ENCODE measurements at places on chromosomes 2 and 18.

DNA sequence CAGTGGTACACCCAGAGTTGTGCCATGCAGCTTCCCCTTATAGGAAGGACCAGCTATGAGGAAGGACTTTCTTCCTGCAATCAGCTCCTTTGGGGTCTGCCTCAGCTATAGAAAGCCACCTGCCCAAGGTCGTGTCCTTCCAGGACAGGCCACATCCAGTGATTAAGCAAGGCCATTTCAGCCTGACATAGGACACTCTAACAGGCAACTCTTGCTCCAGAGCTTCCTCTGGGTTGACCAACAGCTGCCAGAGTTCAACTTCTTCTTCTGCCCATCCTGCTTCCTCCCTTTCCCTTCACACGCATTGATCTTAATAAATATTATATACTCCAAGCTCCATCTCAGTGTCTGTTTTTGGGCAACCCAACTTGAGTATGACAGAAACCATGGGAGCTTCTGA, 12.8 kb downstream of the LRP2 start:
- no peak for DNase-seq

DNA sequence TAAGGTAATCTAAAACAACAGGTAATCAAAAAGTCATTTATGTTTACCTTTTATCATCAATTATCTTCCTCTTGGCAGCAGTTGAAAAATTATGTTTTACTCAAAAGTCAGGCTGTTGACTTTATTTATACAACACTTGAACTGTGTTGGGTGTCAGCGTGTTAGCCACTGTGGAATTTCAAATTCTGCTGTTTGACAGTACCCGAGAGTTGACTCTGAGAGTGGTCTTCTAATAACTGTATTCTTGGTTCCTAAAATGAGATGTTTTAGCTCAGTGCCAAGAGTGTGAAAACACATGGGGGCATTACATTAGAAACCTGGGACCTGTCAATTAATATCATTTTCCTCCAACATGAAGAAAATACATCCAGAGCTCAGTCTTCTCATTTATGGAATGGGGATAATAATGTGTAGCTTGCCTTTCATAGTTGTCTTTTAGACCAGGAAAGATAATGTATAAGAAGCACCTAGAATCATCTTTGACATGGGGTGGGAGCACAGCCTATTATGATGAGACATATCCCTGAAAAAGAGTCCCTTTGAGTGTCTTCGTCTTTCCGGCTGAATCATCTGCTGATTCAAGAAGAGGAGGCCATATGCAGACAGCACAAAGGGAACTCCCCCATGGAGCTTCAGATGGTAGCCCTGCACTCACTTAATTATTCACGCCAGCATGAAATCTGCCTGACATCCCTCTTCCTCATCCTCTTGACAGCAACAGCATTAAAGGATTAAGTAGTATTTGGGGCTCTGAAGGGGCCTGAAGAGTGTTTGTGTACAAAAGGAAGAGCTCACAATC, 89.1 kb downstream of the AFF3 start:
- no peak for DNase-seq

DNA sequence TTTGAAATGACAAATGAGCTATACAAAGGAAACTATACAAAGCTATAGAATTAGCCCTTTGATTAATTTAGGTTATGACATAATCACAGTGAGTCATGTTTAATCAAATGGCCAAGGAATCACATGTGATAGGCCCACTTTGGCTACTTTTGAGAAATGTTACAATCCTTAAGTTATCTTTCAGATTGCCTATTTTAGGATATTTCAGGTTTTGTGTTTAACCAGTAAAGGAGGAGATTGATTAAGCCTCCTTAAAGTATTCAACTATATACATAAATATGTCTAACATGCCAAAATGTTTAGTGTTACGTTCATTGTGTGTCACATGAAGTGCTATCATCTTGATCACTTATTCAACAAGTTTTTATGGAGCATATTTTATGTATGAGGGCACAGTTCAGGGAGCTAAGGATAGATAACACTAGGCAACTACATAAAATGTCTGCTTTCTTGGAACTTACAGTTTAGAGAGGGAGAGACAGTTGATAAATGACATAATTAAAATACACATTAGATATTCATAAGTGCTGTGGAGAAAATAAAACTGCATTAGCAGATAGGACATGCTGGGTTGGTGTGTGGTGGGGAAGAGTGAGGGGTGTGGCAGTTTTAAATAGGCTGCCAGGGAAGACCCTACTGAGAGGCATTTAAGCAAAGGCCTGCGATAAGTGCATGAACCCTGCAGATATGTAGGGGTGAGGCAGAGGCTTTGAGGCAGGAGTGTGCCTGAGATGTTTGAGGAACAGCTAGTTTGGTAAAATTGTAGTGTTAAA, 77.2 kb downstream of the LTBP1 start:
- no peak for DNase-seq

GRCh38 chr2:368386-368785, 80.5 kb upstream of the ALKAL2 start:
- DNase-seq = peak; percentile 85

GRCh38 chr18:433298-433697, 67.2 kb downstream of the COLEC12 start:
- no peak for DNase-seq

- DNase-seq = no peak
These were observed 167.9 kb downstream of the PARD3B start for GRCh38 chr2:204713211-204713610.

DNA sequence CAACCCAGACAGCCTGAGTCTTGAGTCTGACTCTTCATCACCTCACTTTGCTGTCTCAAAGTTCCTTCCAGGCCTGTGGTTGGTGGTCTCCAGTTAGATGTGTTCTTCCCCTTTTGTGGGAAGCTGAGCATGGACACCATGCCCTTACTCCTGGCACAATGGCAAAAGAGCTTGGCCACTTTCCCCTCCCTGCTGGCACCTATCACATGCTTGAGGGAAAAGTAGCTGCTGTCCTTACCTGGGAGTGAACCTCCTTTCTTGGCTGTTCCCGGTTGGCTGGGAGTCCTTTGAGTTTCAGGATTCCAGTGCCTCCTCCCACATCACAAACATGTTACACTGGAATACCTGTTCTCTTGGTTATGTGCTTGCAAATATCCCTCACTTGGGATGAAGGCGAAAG, 97.8 kb downstream of the GATA6 start:
- DNase-seq = no peak

DNA sequence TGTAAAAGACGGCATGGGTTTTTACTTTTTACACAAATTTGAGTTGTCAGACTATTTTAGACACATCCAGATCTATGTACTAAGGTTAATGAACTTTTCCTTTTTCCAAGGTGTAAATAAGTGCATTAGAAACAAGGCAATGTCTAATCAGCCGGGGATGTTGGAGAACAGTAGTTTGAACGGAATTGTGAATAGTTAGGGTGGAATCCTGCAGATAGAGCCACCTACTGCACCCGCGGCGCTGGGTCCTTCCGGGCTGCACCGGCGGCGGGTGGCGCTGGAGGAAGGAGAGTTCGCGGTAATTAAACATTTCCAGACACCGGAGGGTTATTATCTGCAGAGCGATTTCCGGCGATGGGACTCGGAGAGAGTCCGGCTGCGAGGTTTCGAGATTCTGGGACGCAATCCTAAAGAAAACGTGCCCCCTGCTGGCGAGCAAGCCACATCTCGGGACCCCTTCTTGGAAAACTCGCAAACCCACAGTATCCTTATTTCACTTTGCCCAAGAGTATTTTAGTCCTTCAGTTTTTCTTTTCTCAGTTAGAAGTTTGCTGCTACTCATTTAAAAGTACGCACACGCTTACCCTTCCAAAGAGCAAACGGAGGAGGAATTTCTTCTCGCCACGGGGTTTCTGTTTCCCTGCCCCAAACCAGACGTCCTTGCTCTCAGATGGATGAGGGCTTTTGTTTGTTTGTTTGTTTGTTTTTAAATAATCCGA, 4.5 kb upstream of the OSR1 start:
- DNase-seq = peak; percentile 76

GRCh38 chr2:111994042-111994441, 61.0 kb upstream of the TMEM87B start:
- DNase-seq = no peak

DNA sequence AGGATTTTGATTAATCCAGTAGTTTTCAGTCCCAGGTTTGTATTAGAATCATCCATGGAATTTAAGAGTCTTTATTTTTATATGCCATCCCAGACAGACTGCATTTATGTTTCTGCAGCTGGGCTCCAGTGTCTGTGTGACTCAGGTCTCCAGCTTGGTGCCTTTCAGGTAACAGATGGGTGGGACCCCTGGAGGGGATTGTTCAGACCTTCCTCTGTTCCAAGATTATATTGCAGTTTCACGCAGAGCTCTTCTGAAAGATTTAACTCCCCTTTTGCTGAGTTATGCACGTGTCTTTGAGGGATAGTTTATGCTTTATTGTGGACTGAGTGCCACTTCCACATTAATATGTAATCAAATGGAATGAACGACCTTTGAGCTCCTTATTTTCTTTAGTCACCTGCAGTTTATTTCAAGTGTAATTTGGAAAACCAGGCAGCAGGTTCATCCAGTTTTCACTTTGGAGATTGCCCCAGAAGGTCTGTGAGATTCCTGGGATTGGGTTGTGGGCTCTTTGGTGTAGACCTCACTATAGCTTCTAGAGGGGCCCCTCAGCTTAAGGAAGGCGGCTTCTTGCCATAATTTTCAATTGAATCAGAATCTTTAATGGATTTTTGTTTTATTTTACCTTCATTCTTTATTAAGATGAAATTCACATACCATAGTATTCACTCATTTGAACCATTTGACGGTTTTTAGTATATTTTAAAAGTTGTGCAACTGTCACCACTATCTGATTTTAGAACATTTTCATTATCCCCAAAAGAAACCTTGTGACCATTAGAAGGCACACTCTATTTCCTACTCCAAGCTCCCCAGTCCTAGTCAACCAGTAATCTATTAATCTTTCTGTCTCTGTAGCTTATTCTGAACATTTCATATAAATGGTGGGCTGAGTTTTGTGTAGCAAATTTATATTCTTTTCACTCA, 135.0 kb downstream of the WDSUB1 start:
- DNase-seq = no peak

DNA sequence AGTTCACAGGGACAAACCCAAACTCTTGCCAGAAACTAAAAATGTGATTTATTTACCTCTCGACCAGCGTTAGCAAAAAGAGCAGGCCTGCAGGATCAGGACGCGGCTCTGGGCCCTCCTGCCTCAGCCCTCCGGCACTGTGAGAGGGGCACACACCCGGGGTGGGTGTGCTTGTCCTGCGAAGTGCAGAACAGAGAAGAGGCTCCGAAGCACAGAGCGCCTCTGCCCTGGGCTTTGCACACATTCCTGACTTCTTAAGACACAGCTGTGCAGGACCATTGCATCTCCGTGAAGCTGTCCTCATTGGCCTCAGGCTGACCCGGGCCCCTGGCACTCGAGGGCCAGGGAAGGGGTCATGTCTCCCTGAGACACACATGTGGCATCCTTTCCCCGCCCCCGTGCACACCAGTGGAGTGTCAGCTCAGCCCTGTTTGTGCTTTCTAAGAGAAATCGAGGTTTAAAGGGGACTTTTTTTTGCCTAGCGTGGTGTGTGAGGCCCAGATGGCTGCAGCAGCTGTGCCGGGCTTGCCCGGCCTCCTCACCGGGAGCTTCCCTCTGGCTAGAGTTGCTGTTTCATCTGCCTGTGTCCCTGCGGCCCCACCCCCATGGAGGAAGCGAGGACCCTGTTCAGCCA, 9.9 kb upstream of the NFATC1 start:
- DNase-seq = no peak

DNA sequence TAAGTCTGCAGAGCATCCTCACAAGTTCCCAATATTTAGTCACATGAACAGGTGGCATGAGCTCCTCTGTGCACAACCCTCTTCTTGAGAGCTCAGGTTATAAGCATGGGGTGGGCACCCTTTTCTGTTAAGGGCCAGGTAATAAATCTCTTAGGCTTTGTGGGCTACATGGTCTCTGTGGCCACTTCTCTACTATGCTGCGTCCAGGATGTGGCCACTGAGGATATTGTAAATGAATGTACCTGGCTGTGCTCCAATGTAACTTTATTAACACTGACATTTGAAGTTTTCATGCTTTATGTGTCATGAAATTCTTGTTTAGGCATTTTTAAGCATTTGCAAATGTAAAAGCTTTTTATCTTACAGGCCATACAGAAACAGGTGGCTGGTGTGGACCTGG, 116.8 kb upstream of the ST6GAL2 start:
- DNase-seq = no peak

GRCh38 chr18:12747530-12748315, 44.9 kb downstream of the PSMG2 start:
- no peak for DNase-seq

Measured in NB4 (cell line).